ENCODE measurements at places on chromosomes 2 and 18.

DNA sequence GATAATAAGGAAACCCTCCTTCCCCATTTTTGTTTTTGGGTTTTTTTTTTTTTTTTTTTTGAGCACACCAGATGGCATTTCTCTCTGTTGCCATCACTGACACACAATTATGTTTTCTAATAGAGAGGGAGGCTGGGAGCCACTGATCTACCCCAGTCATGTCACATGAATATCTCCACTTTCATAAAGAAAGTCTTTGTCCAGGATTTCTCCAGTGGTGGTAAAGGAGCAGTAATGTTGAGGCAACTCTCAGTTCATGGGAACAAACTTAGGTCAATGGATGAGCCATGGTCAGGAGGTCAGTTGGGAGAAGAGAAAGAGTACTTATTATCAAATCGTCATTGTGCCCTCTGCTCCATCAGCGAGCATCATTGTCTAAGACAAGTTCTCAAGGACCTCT is 603.7 kb downstream of the ARHGAP15 start:
- DNase-seq: no peak

DNA sequence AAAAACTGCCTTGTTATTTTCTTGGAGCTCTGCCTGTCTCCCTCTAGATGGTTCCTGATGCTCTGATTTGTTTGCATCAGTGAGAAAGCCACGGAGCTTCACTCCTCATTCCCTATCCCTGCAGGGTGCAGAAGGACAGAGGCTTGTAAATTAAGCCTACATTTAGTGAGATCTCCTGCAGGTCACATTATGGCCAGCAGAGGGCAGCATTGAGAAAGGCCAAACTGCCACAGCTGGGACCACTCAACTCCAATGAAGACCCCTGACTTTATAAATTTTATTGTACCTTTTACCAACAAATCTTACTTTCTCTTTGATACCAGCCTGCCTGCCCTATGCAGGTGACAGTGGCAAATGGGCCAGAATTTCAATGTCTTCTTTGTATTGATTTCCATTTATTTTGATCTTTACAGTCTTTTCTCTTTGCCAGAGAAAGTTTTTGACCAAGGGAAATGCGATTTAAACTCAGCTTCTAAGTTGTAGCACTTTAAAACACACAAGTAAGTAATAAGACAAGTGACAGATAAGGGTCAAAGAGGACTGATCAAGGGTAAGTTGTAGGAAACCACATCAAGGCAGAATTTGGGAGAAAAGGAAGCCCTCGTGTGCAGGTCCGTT is 1029.1 kb upstream of the KLHL29 start:
- DNase-seq: peak; percentile 24

- no peak for DNase-seq
These were observed 267.6 kb downstream of the DCDC2C start for GRCh38 chr2:3970791-3971651.

DNA sequence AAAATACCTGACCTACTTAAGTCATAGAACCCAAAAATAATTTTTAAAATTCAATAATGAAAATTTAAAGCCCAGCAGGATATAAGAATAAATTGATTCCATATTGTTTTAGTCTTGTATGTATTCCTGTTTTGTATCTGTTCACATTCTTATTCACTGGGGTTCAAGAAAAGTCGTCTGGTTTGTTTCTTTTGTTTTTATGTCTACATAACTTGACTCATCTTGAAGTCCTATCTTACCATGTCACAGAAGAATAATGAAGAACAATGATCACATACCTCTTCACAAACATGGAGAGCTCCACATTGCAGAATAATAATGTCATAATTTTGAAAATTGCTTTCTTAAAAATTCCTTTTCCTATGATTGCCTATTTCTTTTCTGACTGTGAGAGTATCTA is 43.4 kb upstream of the LRP1B start:
- DNase-seq: no peak

GRCh38 chr2:88144271-88144670 is 16.4 kb upstream of the FABP1 start:
- DNase-seq: no peak

GRCh38 chr2:242015108-242016065 is 145.9 kb downstream of the RTP5 start:
- no peak for DNase-seq

DNA sequence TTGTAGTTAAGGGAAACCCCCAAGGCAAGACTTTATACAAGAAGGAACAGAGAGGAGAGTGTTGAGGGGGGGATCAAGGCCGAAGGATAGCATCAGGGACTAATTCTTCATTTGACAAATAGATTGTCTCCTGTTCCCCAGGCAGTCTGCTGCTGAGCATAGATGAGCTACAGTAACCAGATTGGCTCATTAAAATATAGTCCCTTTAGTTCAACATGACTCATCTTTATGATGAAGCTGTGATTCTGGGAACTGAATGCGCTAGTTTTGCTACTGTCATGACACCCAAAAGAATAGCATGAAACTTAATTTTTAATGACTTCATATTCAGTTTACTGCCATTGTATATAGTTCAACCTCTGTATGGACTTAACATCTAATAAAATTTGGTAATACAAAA is 35.5 kb downstream of the TMEFF2 start:
- no peak for DNase-seq

GRCh38 chr2:145960479-145961163 is 1440.7 kb upstream of the ZEB2 start:
- no peak for DNase-seq

DNA sequence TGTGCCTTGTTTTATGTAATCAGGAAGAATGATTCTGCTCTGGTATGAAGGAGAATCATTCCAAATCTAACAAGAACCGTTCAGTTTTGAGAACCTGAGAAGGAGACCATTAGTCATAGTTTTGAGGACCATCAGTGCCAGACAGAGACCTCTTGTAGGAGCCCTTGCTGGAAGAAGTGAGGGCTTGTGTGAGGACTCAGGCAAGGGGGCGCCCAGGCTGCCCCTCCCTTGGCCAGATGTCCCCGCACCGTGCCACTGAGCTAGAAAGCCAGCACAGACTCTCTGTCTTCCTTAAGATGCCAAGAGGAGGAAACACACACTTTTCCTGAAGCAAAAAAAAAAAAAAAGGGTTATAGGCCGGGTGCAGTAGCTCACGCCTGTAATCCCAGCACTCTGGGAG is 55.7 kb upstream of the SLC39A10 start:
- no peak for DNase-seq

DNA sequence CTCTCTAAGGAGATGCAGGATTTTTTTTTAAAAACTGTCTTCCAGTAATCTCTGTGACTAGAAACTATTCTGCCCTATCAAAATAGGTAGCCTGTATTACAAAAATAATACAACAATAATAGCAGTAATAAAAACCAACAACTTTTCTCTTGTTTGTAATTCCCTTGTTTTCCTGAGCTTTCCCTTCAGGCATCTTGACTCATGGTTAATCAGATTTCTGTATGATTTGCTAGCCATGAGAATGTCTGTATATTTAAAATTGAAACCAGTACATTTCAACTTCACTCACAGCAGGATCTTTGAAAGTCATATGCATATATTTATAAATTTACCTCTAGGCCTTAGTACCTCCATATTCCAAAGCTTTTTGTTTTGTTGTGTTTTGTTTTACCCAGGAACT is 38.2 kb downstream of the SLC4A10 start:
- no peak for DNase-seq

DNA sequence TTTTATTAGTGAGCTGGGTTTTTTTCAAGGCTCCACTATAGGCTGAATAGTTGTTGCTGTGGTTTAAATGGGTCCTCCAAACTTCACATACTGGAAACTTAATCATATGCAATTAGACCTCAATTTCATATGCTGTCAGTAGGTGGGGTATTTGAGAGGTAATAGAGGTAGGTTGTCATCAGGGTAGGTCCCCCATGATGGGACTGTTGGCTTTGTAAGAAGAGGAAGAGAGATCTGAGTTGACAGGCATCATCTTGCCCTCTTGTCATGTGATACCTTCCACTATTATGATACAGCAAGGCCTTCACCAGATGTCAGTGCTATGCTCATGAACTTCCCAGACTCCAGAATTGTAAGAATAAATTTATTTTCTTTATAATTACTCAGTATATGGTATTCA is 819.4 kb downstream of the LRP1B start:
- no peak for DNase-seq

GRCh38 chr2:85536479-85536878 is 2.5 kb upstream of the MAT2A start:
- no peak for DNase-seq

DNA sequence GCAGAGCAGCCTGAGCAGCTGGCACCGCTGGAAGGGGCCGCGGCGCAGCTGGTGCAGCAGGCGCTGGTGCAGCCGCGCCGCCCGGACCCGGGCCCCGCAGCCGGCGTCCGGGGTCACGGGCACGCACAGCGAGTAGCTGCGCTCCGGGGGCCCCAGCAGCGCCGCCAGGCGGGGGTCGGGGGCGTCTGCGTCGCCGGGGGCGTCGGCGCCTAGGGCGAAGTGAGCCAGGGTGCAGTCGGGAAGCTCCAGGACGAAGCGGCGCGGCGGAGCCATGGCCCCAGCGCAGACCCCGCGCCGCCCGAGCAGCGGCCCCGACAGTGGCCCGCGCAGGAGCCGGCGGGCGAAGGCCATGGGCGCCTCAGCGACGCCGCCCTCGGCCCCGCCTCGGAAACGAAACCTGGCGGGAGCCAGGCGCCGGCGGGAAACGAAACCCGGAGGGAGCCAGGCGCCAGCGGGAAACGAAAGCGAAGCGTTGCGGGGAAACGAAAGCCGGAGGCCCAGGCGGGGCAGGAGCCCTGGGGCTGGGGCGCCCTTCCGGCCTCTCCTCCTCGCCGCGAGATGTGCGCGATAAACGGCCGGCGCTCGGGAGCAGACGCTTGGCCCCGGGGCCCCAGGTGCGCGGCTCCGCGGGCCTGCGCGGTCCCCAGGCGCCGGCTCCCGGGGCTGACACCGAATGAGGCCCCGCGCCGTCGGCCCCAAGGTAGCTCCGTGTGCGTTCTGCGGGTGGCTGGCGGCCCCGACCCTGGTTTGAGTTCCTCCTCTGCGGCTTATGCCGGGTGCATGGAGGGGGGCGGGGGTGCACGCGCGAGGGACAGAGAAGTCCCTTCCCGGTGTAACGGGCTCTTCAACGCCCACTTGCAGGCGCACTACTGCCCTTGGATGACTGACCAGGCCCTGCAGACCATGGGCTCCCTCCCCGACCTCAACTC is at the start of gene CMPK2:
Gene CMPK2 (minus strand): TSS at position 562 of the 929 bp plus-strand sequence. CDS start 211 bp downstream, at position 351.
- peak; percentile 77 for DNase-seq

DNA sequence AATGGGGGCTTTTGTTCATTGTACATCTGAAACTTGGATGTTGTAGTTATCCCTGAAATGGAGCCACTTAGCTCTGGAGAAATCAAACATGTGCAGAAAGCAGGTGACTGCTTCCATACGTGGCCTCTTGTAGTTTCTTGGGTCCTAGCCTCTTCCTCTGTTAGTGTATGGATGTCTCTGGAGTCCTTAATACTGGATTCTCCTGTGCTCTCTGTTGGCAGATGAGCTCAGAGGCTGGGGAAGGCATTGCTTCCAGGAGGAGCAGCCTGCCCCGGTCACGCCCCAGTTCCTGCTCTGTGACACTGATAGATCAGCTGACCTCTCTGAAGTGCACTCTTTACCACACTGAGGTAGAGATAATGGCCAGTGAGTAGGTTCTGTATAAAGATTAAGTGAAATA is 176.2 kb downstream of the LDLRAD4 start:
- no peak for DNase-seq

DNA sequence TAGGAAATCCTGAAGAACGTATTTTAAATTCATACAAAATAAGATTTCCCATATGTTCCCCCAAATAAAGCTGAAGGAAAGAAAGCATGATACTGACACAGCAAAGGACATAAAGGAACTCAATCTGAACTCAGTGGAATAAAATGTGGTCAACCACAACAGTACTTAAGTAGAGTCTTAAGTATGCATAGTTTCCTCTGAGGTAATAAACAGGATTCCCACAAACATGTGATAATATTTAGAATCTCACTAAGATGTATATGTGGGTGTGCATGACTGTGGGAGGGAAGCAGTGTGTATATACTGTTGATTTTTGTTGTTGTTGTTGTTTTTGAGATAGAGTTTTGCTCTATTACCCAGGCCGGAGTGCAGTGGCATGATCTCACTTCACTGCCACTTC is 69.3 kb downstream of the NOL10 start:
- DNase-seq: no peak

- no peak for DNase-seq
These were observed 70.8 kb downstream of the OXER1 start for GRCh38 chr2:42693013-42693615.

DNA sequence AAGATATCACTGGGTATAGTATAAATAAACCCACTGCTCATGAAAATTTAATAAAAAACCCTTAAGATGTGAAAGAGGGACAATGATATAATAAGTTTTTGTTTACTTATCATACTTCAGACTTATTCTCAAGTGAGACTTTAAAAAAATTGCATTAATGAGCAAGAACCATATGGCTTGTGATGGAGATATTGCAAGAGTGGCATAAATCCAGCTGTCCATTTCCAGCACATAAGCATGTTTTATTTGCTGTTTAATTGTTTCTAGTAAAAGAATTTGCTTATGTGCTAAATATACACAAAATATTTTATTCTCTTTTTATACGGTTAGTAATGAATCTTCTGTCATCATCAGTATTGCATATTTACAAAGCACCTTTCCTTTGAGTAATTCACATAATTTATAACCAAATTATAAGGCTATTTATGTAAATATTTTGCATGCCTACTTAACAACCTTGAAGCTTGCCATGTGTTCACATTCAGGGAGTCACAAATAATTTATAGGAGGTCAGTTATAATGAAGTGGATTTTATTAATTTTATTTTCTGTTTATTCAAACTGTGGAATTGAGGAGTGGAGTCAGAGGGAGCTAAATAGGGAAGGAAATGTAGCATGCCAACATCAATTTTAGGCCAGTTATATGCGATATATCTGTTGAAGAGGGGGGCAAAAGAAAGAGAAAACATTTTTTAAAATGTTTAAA is 318.5 kb upstream of the CWC22 start:
- no peak for DNase-seq

GRCh38 chr2:69933839-69934613 is 19.1 kb downstream of the MXD1 start:
- DNase-seq: peak; percentile 29

- no peak for DNase-seq
These were observed 97.7 kb downstream of the CPS1 start for GRCh38 chr2:210654091-210654490.

DNA sequence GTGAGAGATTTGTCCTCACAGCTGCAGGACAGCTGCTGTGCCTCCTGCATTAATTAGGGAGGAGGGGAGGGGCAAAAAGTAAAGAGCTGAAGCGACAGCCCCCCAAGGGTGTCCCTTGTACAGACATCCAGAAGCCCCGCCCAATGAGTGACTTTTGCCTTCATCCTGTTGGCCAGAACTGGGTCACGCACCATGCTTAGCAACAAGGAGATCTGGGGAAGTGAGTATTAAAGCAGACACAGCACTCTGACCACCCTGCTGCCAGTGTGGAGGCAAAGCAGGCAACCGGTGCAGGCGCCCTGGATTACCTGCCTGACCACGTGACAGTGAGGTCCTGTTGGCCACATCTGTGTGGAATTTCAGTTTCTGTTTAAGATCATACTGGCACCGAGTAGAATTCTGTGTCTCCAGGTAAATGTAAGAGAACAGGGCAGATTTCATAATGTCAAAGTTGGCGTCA is 21.5 kb upstream of the BIN1 start:
- no peak for DNase-seq

DNA sequence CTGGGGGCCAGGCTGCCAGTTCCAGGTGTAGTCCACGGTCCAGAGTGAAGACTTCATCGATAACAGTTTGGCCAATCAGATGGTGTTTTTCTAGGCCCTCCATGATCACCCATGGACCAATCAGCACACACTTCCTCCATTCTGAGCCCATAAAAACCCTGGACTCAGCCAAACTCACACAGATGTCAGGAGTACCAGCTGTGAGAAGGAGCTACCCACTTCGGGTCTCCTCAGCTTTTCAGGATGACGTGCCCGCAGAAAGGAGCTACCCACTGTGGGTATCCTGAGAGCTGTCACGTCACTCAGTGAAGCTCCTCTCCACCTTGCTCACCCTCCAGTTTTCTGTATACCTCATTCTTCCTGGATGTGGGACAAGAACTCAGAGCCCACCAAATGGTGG is 210.0 kb upstream of the RASGRP3 start:
- no peak for DNase-seq
